Foreskin melanocyte (primary cell): ENCODE measurements at places on chromosomes 7 and 10.

DNA sequence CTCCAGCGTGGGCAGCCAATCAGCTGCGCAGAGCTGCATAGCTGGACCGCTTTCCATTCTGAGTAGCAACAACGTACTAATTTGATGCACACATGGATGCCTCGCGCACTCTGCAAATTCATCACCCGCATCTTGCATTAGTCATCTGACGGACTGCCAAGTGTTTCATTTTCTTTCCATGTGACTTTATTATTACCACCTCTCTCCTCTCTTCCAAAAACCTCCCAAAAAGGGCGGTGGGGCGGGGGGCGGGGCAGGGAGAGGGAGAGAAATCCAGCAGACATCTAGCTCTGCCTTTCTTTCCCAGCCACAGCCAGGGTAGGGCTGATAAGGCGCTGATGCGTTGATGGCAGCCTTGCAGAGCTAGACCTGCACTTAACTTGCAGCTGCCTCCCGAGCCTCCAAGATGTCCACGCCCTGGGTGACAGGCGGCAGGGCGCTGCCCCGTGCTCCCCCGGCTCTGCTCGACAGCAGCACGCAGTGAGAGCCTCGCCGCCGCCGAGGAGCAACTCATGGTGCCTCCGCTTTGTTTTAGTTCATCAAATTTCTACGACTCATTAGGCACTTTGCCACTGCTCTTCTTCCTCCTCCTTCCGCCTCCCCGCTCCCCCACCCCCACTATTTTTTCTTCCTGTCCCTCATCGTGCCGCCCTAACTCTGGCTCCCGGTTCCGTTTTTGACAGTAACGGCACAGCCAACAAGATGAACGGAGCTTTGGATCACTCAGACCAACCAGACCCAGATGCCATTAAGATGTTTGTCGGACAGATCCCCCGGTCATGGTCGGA, 147.3 kb downstream of the CELF2 start:
- peak; percentile 99 for DNase-seq

DNA sequence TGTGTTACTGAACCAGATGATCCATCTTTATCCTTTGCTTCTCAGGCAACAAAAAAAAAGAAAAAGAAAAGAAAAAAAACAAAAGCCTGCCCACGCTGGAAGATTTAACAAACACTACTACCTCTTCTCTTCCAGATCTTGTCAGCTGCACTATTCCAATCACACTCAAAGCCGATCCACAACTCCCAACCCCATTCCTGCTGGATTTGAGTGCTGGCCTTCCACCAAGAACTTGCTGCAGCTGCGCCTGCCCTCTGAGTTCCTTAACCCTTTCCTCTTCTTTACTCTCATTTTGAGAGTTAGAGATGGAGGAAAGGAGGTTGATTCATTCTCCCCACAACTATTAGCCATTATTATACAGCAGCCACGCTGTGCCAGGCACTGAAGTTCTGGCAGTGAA, 16.0 kb upstream of the ITGA8 start:
- no peak for DNase-seq

GRCh38 chr10:70328018-70328417, 44.2 kb upstream of the NPFFR1 start:
- DNase-seq: no peak

- no peak for DNase-seq
Measured at GRCh38 chr10:35388682-35389081, 52.4 kb downstream of the CCNY start.

- no peak for DNase-seq
Measured at GRCh38 chr7:92634924-92635519, 44.8 kb upstream of the FAM133B start.

- DNase-seq: no peak
Measured at GRCh38 chr10:111707076-111707475, 476.5 kb downstream of the GPAM start.

DNA sequence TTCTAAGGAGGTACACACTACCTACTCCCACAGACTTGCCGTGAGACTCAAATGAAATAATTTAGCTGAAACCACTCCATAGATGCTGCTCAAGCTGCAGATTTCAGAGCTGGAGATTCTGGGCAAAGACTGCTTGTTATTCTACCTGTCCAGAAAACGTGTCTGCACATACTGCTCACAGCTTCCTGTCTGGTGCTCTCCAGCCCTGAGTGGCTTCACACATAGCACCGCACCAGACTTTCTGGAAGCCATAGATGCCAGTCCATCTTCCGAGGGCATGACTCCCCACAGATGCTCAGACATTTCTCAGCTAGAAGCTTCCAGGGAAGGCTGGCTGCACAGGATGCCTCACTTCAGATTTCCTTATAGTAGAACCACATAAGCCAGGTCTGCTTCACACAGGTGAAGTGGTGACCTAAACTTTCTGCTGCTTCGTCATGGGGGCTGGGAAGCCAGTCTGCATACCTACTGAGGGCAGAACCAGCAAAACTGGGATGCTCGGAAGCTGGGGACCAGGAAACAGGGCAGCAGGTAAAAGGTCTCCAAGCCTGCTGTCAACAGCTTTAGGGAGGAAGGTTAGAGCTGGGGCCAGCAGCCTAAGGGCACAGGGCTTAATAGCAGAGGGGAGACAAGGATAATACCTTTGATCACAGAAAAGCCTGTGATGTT, 18.2 kb downstream of the CCDC6 start:
- DNase-seq: no peak

GRCh38 chr10:64191286-64191685, 670.1 kb downstream of the REEP3 start:
- no peak for DNase-seq

- DNase-seq: no peak
Measured at GRCh38 chr10:7168414-7168813, 242.4 kb downstream of the SFMBT2 start.

- DNase-seq: no peak
Measured at GRCh38 chr7:47308808-47309207, 273.1 kb downstream of the TNS3 start.

DNA sequence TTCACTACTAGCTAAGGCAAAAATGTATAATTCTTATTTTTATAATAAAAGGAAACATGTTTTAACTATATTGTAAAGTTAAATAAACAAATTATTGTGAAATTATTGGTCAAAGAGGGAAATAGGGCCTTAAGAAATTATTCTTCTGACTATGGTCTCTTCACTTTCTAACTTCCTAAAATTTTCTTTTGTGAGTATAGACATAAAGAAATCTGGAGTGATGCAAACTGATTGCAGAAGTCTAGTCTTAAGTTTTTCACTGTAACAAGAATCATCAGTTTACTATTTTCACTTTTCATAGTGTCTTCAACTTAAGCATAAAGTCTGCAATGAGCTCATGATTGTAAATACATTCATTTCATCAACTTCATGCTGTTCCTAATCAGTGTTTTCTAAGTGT, 525.4 kb downstream of the TFEC start:
- DNase-seq: no peak

GRCh38 chr7:141648276-141649114, 53.5 kb downstream of the DENND11 start:
- DNase-seq: no peak

- DNase-seq: peak; percentile 53
Measured at GRCh38 chr10:126117196-126117595, 220.8 kb downstream of the FANK1 start.

GRCh38 chr10:99654390-99655175, 4.7 kb upstream of the ENTPD7 start:
- no peak for DNase-seq

DNA sequence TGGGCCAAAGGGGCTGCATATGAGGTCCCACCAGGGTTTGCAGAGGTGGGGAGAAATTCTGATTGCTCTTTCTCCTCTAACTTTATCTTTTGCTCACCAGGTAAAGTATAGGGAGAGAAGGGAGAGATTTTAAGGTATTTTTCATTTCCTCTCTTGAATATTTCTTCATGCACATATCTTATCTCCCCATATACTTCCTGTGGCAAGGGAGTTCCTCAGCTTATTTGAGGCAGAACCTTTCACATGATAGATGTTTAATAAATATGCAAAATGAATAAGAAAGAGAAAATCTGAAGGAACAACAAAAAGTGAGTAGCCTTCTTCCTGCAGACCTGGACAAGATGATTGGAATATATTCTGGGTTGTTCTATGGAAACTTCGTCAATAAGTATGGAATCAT, 67.4 kb upstream of the PDCD4 start:
- DNase-seq: no peak

- no peak for DNase-seq
Measured at GRCh38 chr7:39168403-39169098, 190.8 kb downstream of the POU6F2 start.

DNA sequence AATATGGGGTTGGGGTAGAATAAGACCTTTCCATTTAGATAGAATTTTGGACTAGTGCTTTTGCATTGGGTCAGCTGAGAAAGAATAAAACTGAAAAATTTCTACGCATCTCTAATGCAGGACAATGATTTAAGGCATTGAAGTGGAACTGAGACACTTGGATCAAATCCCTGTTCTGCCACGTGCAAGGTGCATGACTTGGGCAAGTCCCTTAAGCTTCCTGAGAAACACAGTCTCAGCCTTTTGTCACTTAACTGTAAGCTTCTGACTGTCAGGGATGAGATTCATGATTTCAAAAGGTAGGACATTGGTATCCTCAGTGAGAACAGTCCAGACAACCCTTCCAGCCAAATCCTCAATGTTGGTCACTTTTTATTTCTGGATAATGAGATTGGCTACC, 59.2 kb downstream of the ENTPD1 start:
- DNase-seq: no peak

GRCh38 chr10:33638891-33639290, 304.4 kb upstream of the NRP1 start:
- no peak for DNase-seq

GRCh38 chr10:66927971-66928770, 2.3 kb downstream of the LRRTM3 start:
- no peak for DNase-seq

- DNase-seq: no peak
Measured at GRCh38 chr7:118615681-118616080, 391.2 kb downstream of the ANKRD7 start.

DNA sequence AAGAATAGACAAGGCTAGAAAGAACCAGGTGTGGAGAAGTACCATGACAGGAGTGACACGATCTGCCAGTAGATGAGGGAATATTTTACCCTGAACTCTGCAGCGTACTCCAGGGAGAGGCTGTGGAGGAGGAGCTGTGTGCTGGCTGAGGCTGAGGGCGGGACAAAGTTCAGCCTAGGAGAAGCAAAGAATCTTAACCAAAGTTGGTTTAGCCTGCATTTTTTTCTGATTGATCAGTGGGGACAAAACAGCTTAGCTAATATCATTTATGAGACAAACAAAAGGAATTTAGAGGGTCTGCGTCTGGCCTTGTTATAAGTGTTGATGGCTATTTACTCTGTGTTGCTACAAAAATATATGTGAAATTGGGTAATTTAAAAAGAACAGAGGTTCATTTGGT, 5.2 kb upstream of the NPSR1 start:
- DNase-seq: no peak

- DNase-seq: no peak
Measured at GRCh38 chr7:142876236-142876960, 9.1 kb downstream of the TRPV6 start.

- no peak for DNase-seq
Measured at GRCh38 chr10:1061930-1062774, 6.0 kb downstream of the WDR37 start.

- no peak for DNase-seq
Measured at GRCh38 chr10:83625831-83626360, 513.4 kb upstream of the GHITM start.

- DNase-seq: peak; percentile 53
Measured at GRCh38 chr7:69739931-69740431, 141.7 kb downstream of the AUTS2 start.

DNA sequence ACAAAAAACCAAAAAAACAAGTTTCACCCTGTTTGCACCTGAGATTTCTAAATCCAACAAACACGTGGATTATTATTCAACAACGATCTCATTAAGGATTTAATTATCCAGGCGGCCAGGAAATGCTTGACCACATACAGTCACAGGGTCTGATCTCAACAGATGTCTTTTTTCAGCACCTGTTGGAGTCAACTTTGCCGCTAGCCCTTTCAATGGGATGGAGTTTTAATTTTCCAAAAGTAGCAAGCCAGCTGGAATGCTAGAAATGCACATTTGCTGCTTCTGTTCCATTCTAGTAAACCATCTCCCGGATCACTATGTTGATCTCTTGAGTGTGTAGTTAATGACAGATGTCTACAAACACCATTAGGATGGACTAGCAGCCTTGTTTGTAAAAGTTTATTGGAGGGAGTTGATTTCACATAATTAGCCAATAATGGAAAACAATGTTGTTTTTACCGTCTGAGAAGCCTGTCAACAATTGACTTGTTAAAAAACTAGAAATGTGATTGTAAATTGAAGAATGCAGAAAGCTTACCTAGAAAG, 64.2 kb upstream of the DKK1 start:
- DNase-seq: no peak

DNA sequence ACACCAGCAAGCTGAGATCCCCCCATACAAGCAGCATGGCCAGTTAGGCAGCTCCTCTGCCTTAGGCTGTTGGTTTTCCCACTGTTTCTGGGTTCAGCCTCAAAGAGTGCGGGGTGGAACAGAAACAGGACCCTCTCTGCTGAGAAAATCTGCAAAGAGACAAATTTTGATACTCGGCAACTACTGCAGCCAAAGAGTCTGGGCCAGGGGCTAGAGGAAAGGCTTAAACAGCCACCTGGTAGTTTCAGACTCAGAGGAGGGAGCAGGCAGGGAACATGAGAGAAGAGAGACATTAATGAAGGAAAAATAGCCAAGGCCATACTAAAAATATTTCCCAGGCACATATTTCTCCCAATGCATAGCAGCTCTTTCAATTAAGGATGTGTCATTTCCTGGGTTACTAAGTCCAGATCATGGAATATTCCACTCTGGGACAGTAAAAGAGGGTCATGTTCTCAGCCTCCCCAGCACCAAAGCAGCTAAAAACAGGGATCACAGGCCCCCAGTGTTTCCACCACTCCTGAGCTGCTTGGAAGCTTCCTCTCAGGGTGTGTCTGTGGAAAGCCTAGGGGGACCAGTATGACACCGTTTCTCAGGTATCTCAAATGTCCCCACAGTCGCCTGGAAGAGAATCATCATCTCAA, 29.8 kb downstream of the PDLIM1 start:
- no peak for DNase-seq

GRCh38 chr10:111072232-111072631, 4.6 kb upstream of the ADRA2A start:
- no peak for DNase-seq

- DNase-seq: no peak
Measured at GRCh38 chr7:145219461-145219860, 383.6 kb upstream of the TPK1 start.

- DNase-seq: no peak
Measured at GRCh38 chr10:59968705-59969104, 62.3 kb upstream of the CCDC6 start.

DNA sequence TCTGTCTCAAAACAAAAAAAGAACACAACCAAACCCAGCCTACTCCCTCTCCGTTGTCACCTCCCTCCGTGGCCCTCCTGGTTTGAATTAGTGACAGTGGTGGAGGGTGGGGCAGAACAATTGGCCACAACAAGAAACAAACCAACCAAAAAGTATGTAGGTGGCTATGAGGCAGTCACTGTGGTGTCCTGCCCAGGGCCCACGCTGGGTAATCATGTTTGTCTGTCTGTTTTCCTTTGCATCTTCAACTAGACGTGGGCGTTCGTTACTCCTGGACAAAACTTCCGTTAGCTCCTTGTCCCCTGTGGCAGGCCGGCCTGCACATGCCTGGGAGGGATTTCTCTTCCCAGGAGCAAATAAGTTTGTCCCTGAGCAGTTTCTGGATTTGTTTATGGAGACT, 78.4 kb downstream of the XRCC2 start:
- DNase-seq: no peak
